Stimulated activated CD4-positive, alpha-beta T cell treated with anti-CD3 and anti-CD28 coated beads, TNF-alpha, amount 100 ng/mL, for 4 hours (primary cell): ENCODE measurements at places on chromosomes 13 and 19.

DNA sequence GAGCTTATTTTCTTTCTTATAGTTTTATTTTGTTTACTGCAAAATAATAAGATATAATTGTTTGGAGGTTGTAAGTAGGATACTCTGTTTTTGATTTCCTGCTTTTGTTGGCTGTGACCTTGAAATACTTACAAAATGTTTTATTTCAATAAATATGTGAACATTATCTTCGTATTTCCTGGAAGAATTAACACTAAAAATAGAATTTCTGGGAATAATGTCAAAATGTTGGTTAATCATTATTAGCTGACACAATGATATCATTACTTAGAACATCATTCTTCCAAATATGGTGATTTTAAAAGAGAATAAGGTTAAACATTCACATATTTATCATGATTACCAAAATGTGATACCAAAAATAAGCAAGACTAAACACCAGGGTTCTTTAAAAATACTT, 1148.6 kb upstream of the PRR20A start:
- DNase-seq: no peak

DNA sequence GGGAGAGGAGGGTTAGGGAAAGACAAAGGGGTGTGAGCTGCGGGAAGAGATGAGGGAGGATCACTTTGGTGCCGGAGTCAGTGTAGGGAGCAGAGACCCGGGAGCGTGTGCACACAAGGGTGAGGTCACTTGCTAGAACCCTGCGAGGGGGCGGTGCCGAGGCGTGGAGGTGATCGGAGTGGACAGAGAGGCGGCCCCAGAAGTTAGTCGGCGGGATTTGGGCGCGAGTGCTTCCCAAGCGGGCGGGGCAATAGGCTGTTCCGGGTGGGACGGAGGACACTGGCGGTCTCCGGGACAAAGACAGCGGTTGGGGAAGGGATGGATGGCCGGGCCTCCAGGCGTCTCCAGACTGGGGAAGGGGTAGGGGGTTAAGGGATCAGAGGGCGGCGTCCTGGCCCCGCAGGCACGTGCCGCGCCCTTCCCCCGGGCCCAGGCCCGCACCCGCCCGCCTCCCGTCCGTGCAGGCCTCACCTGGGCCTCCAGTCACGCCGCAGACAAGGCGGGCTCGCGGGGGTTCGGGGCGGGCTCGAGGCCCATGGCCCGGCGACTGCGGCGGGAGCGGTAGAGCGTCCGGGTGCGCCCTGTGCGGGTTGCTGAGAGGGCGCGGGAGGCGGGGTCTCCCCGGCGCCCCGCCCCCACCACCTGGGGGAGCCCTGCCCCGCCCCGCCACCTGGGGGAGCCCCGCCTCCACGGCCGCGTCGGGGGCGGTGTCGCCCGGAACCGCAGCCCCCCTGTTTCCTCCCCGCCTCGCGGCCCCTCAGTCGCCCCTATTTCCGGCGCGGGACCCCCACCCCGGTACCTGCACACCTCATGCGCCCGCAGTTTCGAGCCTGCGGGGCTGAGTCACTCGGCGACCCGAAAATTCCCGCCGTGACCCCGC, at the start of gene LPAR2:
Gene LPAR2, minus strand, starts transcription at position 600 of the 880 bp plus-strand sequence. CDS start 945 bp downstream, outside the sequence.
- peak; percentile 61 for DNase-seq

GRCh38 chr19:39969266-39969665, 1.7 kb upstream of the PSMC4 start:
- no peak for DNase-seq

GRCh38 chr13:29439601-29440388, 155.7 kb downstream of the SLC7A1 start:
- no peak for DNase-seq

- DNase-seq: no peak
Measured at GRCh38 chr13:112509190-112509589, 78.8 kb downstream of the TUBGCP3 start.

GRCh38 chr13:39362652-39363381, 240.2 kb downstream of the LHFPL6 start:
- DNase-seq: no peak

- no peak for DNase-seq
Measured at GRCh38 chr19:508204-509150, 1.2 kb downstream of the TPGS1 start.

DNA sequence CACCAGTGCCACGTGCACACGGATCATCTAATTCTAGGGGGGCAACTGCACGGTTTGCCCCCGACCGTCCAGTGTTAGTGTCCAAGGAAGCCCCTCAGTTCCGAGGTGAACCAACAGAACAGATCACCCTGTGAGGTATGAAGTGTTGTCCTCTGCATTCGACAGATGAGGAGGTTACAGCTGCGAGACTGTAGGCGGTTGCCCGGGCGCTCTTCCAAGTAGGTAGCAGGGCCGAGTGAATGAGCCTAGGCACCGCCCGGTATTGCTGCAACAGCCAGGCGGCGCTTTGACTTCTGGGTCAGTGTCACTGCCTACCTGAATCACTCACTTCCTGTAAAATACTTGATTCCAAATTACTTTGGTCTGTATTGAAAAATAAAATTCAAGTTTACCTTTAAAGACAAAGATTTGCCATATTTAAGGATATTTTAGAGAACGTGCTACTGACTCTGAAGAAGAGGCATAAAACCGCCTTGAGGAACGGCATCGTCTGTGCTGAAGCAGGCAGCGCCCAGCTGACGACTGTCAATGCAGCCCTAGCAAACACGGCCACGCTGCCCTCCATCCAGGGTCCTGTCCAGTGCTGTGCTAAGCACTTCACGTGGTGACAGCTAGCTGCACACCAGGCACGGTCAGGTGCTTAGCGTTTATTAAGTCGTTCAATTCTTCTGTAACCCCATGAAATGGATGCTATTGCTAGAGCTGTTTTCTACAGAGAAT, 19.3 kb upstream of the RASA3 start:
- no peak for DNase-seq

DNA sequence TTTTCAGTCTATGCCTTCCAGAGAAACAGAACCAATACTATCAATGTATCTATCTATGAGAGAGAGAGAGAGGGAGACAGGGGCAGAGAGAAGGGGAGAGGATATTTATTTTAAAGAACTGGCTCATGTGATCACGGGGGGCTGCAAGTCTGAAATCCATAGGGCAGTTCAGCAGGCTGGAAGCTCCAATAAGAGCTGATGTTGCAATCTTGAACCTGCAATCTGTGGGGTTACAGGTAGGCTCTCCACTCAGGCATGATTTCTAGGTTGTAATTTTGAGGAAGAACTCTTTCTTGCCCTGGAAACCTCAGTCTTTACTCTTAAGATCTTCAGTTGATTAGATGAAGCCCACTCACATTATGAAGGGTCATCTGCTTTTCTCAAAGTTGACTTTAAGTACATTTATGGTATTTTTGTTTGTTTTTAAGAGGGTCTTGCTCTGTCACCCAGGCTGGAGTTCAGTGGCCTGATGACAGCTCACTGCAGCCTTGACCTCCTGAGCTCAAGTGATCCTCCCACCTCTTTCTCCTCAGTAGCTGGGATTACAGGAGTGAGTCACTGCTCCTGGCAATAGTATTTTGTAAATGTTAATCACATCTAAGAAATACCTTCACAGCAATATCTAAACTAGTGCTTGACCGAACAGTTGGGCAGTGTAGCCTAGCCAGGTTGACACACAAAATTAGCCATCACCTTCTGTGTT, 376.4 kb downstream of the FGF9 start:
- no peak for DNase-seq

DNA sequence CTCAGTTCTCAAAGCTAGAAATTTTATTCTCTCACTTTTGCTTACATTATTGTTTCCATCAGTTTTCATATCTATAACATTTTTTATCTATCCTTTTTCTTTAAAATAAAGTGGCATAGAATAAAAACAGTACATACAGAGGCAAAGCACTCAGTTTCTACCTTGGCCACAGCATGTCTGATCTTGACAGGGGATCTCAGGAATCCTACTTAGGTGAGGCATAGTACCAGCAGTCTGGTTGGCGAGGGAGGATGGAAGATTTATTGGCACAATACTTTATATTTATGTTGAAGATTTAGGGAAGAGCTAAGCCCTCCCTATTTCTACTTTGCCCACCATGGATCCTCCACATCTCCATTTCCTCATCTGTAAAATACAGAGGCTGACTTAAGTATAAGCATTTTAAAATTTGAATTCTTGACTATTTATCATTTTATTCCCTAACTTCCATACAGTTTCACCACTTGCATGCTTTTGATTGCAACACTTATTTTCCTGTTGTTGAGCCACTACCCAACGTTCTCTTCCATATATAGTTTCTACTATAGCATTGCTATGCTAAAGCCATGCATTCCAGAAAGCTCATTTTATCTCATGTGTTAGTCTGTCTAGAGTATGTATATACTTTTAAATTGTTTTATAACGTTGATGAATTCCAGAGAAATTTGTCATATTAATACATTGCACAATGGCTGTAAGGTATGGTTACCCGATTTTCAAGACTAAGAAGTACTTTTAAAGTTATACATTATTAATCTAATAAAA, 506.7 kb downstream of the KCTD12 start:
- no peak for DNase-seq

GRCh38 chr13:82729401-82729800, 1152.9 kb downstream of the SLITRK1 start:
- no peak for DNase-seq
